Osteocyte (in vitro differentiated cells): ENCODE measurements at places on chromosomes 11 and 22. TPM values are rescaled to one million over a fixed set of nuclear protein-coding genes. Genes with fewer than 3 reads are reported as not detected.

The LRRC4C gene
- total RNA-seq: 0.16 TPM in 2 replicates

The TMEM191B gene
- 0.70 TPM in 1 of 2 replicates, not detected in the other for total RNA-seq

The SERHL2 gene
- 1.3 and 1.4 TPM in 2 replicates for total RNA-seq

The TANGO2 gene
- total RNA-seq: 24.9 and 28.1 TPM in 2 replicates

The IRAG1 gene
- 22.2 and 24.0 TPM in 2 replicates for total RNA-seq

The TMEM191C gene
- 1.2 and 2.1 TPM in 2 replicates for total RNA-seq

The TALDO1 gene
- total RNA-seq: 156 and 171 TPM in 2 replicates

The IPO7 gene
- total RNA-seq: 104 and 114 TPM in 2 replicates

The OMP gene
- not detected in 2 replicates for total RNA-seq

The OR10D3 gene
- not detected in 2 replicates for total RNA-seq

The GPR83 gene
- total RNA-seq: not detected in 2 replicates

The LDHAL6A gene
- not detected in 2 replicates for total RNA-seq

DNA sequence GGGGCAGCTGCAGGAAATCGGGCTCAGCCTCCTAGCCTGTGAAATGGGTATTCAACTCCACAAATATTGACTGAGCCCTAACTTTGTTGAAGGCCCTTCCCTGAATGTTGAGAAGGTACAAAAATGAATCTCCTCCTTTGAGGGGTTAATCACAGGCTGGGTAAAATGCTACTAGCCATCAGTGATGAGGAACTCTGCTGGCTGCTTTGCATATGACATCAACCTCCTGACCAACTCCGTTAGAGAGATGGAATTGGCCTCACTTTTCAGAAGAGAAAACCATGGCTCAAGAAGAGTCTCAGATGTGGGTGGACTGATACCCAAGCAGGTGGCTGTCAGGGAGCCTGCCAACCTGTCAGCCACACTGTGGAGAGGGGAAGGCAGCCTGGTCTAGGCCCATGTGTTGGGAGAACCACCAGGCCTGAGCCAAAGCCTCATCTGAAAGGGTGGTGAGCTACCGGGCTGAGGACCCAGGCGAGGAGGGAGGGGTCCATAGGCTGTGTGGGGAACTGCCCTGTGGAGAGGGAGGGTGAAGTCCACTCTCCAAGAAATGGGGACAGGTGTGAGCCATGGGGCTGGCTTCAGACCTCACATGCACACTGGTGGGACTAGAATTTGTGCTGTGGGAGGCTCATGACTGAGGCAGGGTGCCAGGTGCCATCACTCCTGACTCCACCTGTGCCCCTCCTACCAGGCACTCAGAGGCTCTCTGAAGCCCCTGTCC lies 11.8 kb downstream of the CDCA5 start:
- DNase-seq: no peak

GRCh38 chr11:22674470-22675439 lies 8.3 kb downstream of the GAS2 start:
- no peak for DNase-seq

GRCh38 chr11:122796128-122796717 lies 42.1 kb upstream of the CRTAM start:
- DNase-seq: no peak

GRCh38 chr11:112499881-112500204 lies 239.2 kb upstream of the PLET1 start:
- DNase-seq: no peak

- no peak for DNase-seq
These were observed 12.3 kb upstream of the DLAT start for GRCh38 chr11:112012874-112013273.

DNA sequence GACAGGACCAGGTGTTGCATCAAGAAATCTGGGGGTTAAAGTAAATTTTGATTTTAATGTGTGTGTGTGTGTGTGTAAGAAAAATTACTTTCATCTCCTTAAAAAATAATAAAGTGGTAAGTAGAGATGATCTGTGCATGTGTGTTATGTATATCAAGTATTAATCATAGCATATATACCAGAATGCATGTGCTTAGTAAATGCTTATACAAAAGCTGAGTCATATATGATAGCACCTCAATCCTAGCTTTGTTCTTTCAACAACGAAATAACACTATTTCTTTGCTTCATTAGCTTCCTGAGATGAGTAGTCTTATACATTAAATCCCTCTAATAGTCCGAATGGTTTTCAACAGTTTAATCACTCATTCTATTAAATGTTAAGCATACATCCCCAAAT lies 899.6 kb upstream of the ANO3 start:
- DNase-seq: no peak

DNA sequence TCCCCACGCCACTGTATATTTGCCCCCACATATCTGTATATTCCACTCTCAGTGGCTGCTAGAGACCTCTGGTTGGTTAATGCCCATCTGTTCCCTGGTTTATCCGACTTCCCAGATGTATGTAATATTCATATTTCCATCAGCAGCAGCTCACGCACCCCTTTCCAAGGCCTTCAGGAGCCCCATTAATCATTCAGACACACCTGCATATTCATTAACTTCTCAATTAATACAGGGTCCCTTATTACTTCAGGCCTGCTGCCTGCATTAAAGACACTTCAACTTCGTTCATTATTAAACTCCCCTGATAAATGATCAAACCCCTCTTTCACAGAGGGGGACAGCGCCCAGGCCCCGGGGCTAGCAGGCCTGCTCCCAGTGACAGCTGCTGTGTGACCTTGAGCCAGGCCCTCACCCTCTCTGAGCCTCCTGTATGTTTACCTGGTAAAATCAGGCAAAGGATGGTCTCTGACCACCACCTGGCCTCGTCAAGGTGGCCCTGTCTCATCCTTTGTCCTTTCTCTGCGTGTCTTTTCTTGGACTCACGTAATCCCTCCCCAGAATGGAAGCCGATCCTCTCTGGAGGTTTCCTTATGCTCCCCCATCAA lies 34.5 kb downstream of the ELFN2 start:
- DNase-seq: no peak

DNA sequence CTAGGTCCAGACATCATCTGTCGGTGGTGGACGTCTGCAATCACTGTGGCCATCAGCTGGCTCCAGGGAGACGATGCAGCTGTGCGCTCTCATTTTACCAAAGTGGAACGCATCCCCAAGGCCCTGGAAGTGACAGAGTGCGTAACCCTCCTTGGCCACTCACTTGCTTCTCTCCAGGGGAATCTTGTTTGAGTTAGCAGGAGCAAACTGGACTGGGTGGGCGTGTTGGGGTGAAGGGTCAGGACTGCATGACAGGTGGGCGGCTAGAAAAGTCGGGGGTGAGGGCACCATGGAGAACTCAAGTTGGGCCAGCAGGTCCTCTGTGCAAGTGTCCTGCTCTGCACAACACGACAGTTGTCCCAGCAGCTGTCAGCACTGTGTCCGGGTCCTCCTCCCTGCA lies 16.2 kb downstream of the SHISA8 start:
- DNase-seq: no peak

- no peak for DNase-seq
These were observed 4.9 kb downstream of the MRPL48 start for GRCh38 chr11:73792584-73792983.

GRCh38 chr11:69911310-69912160 lies 92.3 kb upstream of the FGF3 start:
- DNase-seq: no peak

- DNase-seq: peak; percentile 92
These were observed at the start of gene ZBTB16 for GRCh38 chr11:114059278-114059983. ZBTB16 (plus strand) TSS chr11:114059711; CDS start chr11:114063301, 3,590 bp downstream.

GRCh38 chr11:64092111-64092760 lies 56.5 kb downstream of the FLRT1 start:
- DNase-seq: no peak

DNA sequence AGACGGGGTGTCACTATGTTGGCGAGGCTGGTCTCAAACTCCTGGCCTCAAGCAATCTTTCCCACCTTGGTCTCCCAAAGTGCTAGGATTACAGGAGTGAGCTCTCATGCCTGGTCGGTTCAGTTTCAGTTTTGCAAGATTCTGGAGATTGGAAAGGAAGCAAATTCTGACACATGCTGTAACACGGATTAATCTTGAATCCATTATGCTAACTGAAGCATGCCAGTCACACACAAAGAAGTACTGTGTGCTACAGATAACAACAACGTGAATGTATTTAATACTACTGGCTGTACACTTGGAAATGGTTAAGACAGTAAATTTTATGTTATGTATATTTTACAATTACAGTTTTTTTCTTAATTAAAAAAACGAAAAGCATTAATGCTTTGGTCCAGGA lies 107.6 kb downstream of the MED15 start:
- no peak for DNase-seq

- no peak for DNase-seq
These were observed 73.2 kb downstream of the CTNND1 start for GRCh38 chr11:57834852-57835251.

DNA sequence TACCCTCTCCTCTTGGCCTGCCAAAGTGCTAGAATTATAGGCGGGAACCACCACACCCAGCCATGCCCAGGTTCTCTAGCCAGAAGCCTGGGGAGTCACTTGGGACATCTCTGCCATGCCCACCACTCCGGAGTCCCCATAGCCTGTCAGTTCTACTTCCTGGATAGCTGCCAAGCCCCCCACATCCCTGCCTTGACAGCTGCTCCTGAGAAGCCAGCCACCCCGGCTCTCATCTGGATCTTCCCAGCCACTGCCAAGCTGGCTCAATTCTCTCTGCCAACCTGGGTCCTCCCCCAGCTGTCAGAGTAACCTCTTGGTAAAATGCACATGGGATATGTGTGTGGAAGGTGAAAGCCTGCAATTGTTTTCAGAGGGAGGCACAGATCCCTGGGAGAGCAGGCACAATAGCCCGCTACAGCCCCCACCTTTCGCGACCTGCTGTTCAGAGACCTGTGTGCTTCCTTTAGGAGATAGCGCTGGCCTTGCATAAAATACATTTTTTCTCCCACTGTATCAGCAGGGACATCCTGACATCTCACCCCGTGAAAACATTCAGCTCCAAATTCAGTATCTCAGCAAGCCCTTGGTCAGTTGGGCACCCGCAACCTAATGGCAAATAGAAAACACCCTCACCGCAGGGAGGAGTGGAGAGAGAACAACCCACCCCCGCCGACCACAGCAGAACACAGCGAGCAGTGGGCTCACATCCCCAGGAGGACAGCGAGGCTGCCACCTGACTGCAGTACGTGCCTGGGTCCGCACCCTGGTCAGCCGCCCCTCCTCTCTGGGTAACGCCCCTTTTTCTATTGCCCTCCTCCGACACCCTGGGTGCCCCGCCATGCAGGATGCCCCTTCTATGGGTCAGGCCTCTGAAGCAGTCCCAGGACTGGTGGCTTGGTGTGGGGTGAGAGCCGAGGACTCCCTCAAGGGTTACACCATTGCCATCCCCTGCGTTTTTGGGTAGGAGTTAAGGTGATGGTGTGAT lies 1342.2 kb downstream of the BRD1 start:
- no peak for DNase-seq

GRCh38 chr11:37378958-37379357 lies 780.9 kb upstream of the RAG2 start:
- DNase-seq: no peak

DNA sequence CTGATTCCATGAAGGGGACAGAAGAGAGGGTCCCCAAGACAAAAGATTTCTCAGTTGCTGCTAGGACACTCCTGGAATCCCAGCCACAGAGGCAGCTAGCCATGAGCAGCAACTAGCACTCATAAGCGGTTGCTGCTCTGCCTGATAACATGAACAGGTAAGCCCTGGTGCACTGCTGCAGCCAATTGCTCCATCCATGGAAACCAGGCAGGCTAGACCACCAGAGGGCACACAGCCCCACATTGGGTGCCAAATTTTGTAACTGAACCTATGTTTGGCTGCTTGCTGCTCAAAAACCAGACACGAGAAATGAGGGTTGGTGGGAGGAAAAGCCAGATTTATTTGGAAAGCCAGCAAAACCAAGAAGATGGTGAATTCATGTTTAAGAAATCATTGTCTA lies 21.9 kb upstream of the QSER1 start:
- no peak for DNase-seq

- no peak for DNase-seq
These were observed 16.4 kb downstream of the PRR5 start for GRCh38 chr22:44718418-44718817.

DNA sequence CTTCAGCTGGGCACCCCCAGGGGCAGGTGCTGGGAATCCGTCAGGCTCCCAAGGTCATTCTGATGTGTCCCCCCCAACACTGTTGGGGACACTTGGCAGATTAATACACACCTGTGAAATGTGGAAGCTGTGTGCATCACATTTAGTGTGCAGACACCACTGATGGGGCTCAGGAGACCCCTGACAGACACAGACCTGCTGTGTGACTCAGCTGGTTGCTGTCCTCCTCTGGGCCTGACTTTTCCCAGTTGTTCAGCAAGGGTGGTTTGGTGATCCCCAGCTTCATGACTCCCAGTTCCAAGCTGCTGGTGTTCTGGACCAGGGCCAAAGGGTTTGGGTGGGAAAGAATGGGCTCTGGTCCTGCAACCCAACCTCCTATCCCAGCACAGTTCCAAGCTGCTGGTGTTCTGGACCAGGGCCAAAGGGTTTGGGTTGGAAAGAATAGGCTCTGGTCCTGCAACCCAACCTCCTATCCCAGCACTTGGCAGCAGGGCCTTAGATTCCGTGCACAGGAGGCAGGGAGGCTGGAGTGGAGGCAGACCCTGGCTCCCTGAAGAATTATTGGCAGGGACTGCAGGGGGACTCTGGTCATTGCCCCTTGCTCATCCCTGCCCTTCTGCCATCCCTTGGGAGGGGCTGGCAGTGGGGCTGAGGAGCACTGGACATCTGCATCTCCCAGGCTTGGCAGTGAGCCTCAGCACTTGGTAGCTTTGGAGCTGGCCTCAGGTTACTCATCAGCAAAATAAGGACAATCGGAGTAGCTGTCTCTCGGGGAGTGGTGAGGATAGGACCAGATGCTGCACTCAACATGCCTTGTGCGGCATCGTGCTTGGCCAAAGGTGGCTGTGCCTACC lies 8.4 kb upstream of the OMP start:
- no peak for DNase-seq

DNA sequence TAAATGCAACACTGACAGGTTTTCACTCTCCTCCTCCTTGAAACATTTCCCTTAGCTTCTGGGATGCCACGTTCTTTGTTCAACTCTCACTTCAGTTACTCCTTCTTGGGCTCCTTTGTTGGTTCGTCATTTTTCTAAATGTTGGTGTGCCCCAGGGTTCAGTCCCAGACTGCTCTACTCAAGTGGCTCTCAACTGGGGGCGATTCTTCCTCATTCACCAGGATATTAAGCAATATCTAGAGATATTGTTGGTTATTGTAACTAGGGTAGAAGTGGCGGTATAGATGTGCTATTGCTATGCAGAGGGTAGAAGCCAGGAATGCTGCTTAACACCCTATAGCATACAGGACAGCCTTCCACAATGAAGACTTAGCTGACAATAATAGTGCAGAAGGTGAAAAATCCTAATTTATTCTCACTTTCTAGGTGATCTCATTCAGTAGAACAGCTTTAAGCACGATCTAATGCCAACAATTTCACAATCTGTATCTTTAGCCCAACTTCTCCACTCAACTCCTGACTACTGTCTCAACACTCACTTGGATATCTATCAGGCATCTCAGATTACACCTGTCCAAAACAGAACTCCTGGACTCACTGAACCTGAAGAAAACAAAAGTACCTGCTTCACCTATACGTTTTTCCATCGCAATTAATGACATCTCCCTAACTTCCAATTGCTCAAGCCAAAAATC lies 4.6 kb downstream of the NUP160 start:
- no peak for DNase-seq

DNA sequence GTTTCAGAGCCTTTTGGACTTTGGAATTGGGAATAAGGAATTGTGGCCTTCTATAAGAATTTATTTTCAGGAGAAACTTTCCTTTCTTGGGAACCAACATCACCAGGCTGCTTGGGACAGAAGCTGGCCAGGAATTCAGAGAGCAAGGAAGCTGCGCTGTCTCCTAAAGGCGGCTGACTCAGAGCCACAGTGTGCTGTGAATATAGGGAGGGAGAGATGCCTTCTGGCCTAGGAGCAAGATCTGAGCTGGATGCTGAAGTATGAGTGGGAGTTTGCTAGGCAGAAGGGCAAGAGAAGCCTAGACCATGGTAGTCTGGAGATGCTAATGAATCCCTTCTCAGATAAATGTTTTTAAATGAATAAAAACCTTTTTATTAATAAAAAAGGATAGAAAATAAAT lies 213.7 kb upstream of the TBCEL start:
- DNase-seq: no peak
